Muscle of leg (tissue), 16 donors: ENCODE measurements at places on chromosomes 5 and 9. TPM values are rescaled to one million over a fixed set of nuclear protein-coding genes. Genes with fewer than 3 reads are reported as not detected.

- no peaks in the 10 kb centered on the region for H3K27me3 ChIP-seq
- no peak overlapping the region for H3K27ac ChIP-seq
- H3K4me3 ChIP-seq = no peak overlapping the region
- H3K36me3 ChIP-seq = no peaks in the 10 kb centered on the region
- peaks cover 4% of the 10 kb centered on the region for H3K4me1 ChIP-seq
Observed at GRCh38 chr9:86257391-86257790, 2.1 kb downstream of the C9orf153 start.

GRCh38 chr5:142974409-142974808, 204.2 kb downstream of the ARHGAP26 start:
- no peaks in the 10 kb centered on the region for H3K27me3 ChIP-seq
- H3K4me1 ChIP-seq = peaks cover 1% of the 10 kb centered on the region
- DNase-seq = peak; percentile 78
- H3K36me3 ChIP-seq = peaks cover 3% of the 10 kb centered on the region

DNA sequence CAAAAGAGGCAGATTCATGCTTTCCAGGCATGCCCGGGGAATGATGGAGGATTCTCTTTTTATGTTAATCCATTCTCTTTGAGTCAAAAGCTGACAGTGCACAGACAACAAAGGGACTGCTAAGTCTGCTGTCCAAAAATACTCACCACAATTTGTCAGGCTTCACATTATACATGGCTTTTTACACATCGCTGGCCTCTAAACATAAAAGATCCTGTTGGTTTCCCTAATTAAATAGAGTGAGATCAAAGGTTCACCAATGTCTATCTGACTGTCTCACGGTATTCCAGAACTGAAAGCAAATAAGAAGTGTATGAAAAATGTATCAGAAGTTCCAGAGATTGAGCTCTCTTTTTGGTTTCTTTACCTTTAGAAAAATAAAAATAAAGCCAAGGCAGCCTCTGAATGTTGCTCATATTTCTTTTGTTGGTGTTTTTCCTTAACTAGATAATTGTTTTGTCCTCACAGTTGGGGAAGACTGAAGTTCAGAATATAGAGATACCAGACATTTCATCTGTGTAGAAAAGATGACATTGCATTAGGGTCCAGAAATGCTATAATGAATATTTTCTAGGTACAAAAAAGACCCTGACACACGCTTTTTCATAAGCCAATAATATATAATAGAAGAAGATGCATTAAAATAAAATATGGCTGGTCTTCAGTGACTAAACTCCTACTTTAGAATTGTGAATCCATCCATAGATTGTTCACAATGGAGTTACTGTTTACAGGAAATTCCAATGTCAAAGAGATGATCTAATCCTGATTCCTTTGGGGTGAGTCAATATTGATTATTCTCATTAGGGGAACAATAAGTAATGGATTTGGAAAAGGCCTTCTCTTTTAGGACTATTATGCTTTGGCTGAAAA, 688.2 kb upstream of the CDH6 start:
- no peak overlapping the region for H3K27ac ChIP-seq
- H3K4me1 ChIP-seq = no peaks in the 10 kb centered on the region
- no peak overlapping the region for H3K4me3 ChIP-seq

- no peak overlapping the region for H3K27ac ChIP-seq
- peaks cover 7% of the 10 kb centered on the region for H3K27me3 ChIP-seq
- peaks cover 18% of the 10 kb centered on the region for H3K4me1 ChIP-seq
- peaks cover 5% of the 10 kb centered on the region for H3K36me3 ChIP-seq
Observed at GRCh38 chr5:194603-195209, 3.4 kb downstream of the LRRC14B start.

DNA sequence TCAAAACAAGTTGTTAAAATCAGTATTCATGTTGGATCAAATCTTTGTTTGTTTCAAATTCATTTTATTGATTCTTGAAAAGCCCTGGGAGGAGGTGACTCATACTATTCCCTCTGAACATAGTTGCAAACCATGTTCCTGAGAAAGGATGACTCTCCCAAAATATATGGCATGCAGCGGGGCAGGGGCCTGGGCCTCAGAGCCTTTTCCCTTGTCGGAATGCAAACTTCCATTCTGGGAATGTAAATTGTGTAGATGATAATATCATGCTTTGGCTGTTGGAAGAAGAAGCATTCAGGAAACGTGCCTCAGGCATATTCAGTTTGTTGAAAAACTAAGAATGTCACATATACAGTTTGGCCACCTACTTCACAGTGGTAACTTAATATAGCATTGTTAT, 242.0 kb downstream of the AUH start:
- peak; percentile 53 for DNase-seq
- no peaks in the 10 kb centered on the region for H3K36me3 ChIP-seq
- peaks cover 3% of the 10 kb centered on the region for H3K27me3 ChIP-seq
- H3K27ac ChIP-seq = peak overlapping the region; percentile 85
- H3K4me3 ChIP-seq = no peak overlapping the region

DMRT3 gene
- total RNA-seq = 0.09 TPM

GRCh38 chr5:97764700-97765099, 581.7 kb upstream of the RIOK2 start:
- H3K27ac ChIP-seq = no peak overlapping the region
- H3K27me3 ChIP-seq = no peaks in the 10 kb centered on the region
- H3K4me3 ChIP-seq = no peak overlapping the region
- no peak for DNase-seq

DNA sequence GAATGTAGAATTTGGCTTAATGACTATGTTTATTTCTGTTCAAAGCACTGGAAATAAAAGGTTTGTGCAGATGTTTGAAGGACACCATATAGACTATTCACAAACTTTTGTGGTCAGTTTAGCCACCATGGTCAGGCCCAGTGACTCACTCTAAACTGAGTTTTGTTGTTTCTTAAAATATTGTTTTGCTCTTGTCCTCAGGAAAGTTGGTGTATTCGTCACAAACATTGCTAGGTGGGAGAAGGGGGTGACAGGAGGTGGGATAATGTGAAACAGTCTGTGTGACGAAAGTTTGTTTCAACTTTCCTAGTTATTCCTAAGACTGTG, 35.0 kb upstream of the LIFR start:
- peaks cover 7% of the 10 kb centered on the region for H3K4me1 ChIP-seq
- DNase-seq = no peak
- no peak overlapping the region for H3K4me3 ChIP-seq
- H3K27ac ChIP-seq = no peak overlapping the region
- H3K27me3 ChIP-seq = no peaks in the 10 kb centered on the region
- no peaks in the 10 kb centered on the region for H3K36me3 ChIP-seq

SLC34A3 gene
- 0.04 TPM for total RNA-seq

GRCh38 chr9:23120630-23121029, 674.0 kb downstream of the DMRTA1 start:
- no peaks in the 10 kb centered on the region for H3K36me3 ChIP-seq
- H3K4me3 ChIP-seq = no peak overlapping the region
- H3K27me3 ChIP-seq = no peaks in the 10 kb centered on the region
- no peak for DNase-seq

FRRS1L gene
- 1.9 TPM for total RNA-seq

DNA sequence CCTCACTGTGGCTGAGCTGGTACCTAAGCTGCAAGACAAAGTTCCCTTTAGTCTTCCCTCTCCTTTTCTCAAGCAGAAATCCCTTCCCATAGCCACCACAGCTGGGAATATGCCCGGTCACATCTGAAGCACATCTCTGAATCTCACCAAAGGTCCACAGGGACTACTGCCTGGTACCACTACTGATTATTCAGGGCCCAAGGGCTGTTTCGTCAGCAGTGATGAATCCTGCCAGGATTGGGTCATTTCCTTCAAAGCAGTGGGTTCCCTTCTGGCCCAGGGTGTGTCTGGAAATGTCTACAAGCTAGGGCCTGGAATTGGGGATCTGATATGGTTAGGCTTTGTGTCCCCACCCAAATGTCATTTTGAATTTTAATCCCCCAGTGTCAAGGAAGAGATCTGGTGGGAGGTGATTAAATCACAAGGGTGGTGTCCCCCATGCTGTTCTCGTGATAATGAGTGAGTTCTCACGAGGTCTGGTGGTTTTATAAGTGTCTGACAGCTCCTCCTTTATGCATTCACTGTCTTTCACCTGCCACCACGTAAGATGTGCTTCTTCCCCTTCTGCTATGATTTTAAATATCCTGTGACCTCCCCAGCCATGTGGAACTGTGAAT, 83.2 kb upstream of the FST start:
- no peak overlapping the region for H3K4me3 ChIP-seq
- H3K36me3 ChIP-seq = no peaks in the 10 kb centered on the region
- no peak overlapping the region for H3K27ac ChIP-seq
- H3K27me3 ChIP-seq = no peaks in the 10 kb centered on the region
- DNase-seq = no peak

GRCh38 chr5:105503950-105504349, 1941.4 kb upstream of the NUDT12 start:
- no peaks in the 10 kb centered on the region for H3K4me1 ChIP-seq
- no peaks in the 10 kb centered on the region for H3K36me3 ChIP-seq
- DNase-seq = no peak
- no peaks in the 10 kb centered on the region for H3K27me3 ChIP-seq
- no peak overlapping the region for H3K27ac ChIP-seq

DNA sequence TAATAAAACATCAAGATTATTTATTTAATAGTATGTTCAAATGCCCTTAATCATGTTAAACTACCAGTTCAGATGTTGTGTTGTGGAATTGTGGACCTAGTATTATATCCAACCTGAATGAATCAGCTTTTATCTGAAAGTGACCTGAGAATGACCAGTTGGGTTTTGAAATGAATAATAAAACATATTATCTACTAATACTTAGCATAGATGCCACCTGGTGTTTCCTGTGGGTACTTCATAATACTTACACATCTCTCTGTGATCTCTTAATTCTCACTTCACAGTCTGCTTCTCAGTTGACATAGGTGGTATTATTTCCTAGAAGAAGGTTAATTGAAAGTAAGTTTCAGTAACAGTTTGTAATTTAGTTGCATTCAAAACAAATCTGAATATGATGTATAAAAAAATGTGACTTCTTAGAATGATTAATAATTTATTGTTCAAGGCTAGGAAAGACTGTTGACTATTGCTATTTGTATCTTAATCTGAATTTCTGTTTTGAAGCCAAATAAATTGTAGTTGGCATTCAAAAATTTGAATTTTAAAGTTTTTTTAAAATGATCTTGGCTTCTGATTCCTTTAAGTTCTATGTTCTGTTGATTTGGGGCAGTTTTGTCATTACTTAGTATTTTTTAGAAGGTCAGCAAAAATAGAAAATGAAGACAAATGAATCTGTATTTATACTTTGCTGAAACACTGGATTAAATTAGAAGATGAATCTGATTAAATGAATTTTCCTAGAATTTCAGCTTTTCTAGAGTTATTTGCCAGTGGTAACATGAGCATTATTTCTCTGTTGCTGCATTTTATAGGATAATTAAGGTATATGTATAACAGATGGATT, 48.2 kb downstream of the KIF2A start:
- H3K4me3 ChIP-seq = no peak overlapping the region
- H3K27ac ChIP-seq = no peak overlapping the region
- peak; percentile 65 for DNase-seq
- no peaks in the 10 kb centered on the region for H3K4me1 ChIP-seq
- H3K27me3 ChIP-seq = no peaks in the 10 kb centered on the region

DNA sequence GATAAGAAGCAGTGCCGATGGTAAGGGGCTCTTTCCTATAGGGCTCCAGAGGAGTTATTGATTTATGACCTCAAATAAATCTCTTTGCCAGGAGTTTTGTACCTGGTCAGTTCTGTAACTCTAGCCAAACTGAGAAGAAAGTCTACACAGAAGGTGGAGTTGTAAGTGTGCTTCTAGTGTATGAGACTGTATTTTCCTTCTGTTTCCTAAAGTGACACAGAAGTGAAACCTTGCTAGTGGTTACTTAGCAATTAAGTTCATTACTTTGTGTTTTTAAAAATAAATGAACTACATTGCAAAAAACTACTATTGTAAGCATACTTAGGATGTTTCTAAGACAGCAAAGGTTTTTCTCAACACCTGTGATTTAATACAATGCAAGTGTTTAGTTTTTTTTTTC, 48.7 kb upstream of the ACTBL2 start:
- H3K27ac ChIP-seq = no peak overlapping the region
- H3K27me3 ChIP-seq = no peaks in the 10 kb centered on the region
- no peak overlapping the region for H3K4me3 ChIP-seq

DNA sequence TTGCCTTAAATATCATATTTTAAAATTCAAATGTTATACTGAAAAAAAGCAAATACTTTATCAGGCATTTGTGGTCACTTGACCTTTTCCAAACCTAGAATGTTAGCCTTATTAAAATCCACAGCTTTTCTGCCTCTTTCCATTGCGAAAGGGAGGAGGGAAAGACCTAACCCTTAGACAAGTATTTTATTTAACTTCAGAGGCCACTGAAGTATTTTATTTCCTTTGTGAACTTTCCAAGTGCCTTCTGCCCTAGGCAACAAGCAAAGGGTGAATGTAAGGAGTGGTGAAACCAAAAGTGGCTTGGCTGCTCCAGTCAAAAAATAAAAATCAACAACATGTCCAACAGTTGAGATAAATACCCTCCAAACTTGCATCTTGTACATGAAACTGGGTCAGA, 376.1 kb downstream of the EFNA5 start:
- DNase-seq = no peak
- H3K27ac ChIP-seq = no peak overlapping the region
- H3K4me3 ChIP-seq = no peak overlapping the region

DNA sequence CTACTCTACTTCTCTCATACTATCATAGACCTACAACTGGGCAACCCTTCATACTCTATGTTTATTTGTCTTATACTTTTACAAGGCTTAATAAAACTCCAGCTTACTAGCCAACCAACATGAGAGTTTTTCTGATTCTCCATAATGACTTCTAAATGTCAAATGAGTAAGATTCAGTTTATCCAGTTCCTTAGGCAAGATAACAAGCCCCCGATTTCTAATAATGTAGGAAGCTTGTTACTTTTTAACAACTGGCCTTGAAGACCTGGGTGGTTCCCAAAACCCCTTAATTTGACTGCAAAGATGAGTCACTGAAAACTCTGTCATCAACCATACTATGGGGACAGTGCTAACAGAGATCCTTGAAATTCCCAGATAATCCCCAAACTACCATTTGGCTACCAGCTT, 294.6 kb upstream of the ACTBL2 start:
- no peak for DNase-seq
- H3K4me3 ChIP-seq = no peak overlapping the region
- no peaks in the 10 kb centered on the region for H3K27me3 ChIP-seq
- H3K4me1 ChIP-seq = peaks cover 10% of the 10 kb centered on the region
- H3K36me3 ChIP-seq = no peaks in the 10 kb centered on the region
- H3K27ac ChIP-seq = no peak overlapping the region

- H3K36me3 ChIP-seq = no peaks in the 10 kb centered on the region
- peaks cover 3% of the 10 kb centered on the region for H3K4me1 ChIP-seq
- H3K4me3 ChIP-seq = no peak overlapping the region
- peak; percentile 28 for DNase-seq
- no peaks in the 10 kb centered on the region for H3K27me3 ChIP-seq
Observed at GRCh38 chr9:99465231-99465907, 243.3 kb downstream of the SEC61B start.

GRCh38 chr9:97721396-97721795, 24.3 kb upstream of the XPA start:
- H3K4me3 ChIP-seq = no peak overlapping the region
- H3K27ac ChIP-seq = no peak overlapping the region
- H3K36me3 ChIP-seq = no peaks in the 10 kb centered on the region
- peaks cover 11% of the 10 kb centered on the region for H3K27me3 ChIP-seq
- DNase-seq = no peak

ZNF366 gene
- total RNA-seq = 2.1 TPM
